DMS 273 treated with DMSO at 0.1 percent for 48 hours (cell line): ENCODE measurements at places on chromosomes 3 and 15.

- DNase-seq = peak; percentile 27
Measured at GRCh38 chr3:127792541-127793292, 29.6 kb downstream of the MGLL start.

DNA sequence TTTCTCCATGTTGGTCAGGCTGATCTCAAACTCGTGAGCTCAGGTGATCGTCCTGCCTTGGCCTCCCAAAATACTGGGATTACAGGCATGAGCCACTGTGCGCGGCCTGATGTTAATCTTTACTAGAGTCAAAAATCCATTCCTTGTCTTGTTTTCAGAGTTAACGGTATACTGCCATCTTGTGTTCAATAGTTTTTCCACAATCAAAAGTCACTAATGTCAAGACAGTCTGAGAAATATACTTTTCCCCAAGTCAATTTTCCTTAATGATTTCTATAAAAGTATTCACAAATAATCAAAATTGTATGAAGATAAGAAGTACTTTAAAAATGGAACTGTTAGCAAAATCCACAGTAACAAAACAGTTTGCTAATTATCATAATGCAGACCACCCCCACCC lies 8.5 kb downstream of the CRBN start:
- DNase-seq = no peak

DNA sequence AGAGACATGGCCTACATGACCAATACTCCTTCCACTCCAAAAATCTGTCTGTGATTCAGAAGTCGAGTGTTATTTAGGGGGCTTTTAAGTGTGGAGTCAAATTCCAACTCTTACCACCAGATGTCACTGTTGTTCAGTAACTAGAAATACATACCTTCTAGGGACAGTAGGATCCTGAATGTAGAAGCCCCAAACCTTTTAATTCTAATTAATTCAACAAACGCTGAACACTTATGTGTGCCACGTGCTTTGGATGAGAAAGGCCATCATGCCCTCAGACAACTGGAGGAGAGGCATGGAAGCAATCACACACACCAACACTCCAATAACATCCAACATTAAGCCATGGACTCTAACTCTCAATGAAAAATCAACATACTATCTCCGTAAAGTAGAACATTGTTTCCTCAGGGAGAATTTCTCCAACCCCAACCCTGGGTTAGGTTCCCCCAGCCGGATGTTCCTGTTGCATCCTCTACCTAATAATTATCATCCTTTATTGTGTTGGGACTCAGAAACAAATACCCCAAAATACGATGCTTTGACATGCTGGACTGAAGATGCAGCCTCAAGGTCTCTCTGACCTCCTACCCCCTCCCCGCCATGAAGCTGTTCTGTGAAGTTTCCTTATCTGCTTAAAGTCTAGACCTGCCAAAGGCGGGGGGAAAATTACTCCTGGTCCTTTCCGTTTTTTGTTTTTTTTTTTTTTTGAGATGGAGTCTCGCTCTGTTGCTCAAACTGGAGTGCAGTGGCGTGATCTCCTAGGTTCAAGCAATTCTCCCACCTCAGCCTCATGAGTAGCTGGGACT lies 8.0 kb upstream of the CCDC13 start:
- peak; percentile 3 for DNase-seq

DNA sequence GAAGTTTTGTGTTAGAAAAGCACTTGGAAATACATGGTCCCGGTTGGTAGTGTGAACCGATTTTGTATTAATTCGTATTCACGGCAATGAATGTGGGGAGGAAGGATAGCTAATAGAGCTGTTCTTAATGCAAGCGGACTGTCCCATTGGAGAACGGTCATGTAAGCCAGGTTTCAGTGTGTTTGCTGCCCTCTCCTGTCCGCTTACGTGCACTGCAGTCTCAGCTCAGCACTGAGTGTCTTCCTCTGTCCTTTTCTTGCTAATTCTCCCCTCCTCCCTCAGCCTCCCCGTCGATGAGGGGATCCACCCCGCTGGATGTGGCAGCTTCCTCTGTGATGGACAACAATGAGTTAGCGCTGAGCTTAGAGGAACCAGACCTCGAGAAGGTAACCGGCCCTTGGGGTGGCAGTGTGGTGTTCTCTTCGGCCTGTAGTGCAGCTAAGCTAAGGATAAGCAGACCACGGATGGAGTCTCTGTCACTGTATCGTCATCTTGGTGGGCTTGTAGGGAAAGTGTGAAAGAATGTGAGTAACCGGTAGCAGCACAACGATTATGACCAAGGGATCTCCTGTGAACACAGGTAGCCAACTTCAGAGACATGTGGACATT lies 267.5 kb upstream of the CHRM5 start:
- DNase-seq = peak; percentile 34

- DNase-seq = no peak
Measured at GRCh38 chr15:88080616-88081015, 175.9 kb downstream of the NTRK3 start.

GRCh38 chr3:179063945-179064560 lies 7.6 kb downstream of the ZMAT3 start:
- DNase-seq = no peak

DNA sequence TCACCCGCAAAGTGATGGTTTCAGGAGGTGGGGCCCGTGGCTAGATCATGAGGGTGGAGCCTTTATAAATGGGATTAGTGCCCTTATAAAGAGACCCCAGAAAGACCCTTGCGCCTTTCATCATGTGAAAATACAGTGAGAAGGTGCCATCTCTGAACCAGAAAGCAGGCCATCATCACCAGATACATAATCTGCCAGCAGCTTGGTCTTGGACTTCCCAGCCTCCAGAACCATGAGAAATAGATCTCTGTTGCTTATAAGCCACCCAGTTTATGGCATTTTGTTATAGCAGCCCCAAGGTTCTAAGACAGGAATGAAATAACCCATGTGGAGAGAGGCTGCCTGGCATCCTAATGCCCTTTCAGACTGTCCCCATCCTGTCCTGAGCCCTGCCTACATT lies 127.8 kb upstream of the SMAD3 start:
- no peak for DNase-seq
